ENCODE measurements at places on chromosomes 3 and 15. TPM values are rescaled to one million over a fixed set of nuclear protein-coding genes. Genes with fewer than 3 reads are reported as not detected.

GRM7 gene
- 0.09 TPM for total RNA-seq

CAMKV gene
- total RNA-seq = not detected

DNA sequence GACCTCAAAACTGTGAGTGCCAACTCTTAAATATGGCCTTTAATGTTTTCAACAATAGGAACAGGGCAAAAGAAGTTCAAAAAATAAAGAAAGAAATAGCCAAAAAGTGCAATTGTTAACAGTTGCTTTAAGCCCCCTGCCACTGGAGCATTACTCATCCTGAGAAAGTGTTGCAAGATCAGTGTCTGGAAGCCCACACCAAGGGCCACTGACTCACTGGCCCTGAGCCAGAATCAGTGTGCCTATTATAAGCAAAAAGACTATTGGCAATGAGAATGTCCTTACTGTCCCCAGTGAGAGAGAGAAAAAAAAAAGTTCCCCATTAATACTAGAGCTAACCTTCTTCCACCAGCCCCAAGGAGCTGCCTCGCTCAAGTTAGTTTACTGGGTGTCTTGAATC lies 480.1 kb upstream of the ZNF385D start:
- DNase-seq = no peak

COL7A1 gene
- 72.4 TPM for total RNA-seq

GRCh38 chr3:25080461-25080860 lies 347.6 kb upstream of the RARB start:
- no peak for DNase-seq
